ENCODE measurements at places on chromosomes 5 and 9.
A peak's percentile ranks its signal among the peaks of the same experiment; 100 is the strongest.

DNA sequence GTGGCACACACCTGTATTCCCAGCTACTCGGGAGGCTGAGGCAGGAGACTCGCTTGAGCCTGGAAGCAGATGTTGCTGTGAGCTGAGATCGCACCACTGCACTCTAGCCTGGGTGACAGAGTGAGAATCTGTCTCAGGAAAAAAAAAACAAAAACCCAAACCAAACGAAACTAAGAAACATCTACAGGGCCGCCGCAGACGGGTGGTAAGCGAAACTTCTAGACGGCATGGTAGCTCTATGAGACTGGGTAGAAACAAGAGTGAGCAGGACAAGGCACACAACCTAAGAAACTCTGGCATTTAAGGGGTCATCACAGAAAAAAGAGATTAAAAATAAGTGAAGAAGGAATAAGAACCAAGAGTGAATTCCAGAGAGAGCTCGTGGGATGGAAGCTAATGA is 454.8 kb upstream of the KLF4 start:
- DNase-seq: no peak

GRCh38 chr9:113547501-113547900 is 84.0 kb downstream of the RGS3 start:
- DNase-seq: no peak

GRCh38 chr9:134326724-134327601 is 708 bp downstream of the RXRA start:
- peak; percentile 52 for DNase-seq

DNA sequence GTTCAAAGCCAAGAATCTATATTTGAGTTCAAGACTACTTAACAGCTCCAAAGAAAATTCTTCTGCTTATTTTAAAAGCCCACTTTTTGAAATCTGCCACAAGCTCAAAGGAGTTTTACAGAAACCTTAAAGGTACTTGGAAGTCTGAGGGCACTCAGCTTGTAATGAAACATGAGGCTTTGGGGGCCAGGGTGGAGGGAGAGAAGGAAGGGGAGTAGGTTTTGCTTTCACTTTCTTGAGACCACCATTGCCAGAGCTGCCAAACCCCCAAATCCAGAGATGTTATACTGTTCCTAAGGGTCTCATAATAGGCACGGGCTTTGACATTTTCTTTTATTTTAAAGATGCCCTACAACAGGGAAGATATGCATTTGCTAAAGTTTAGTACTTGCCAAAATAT is 42.6 kb upstream of the TNFAIP8 start:
- no peak for DNase-seq

GRCh38 chr5:111135363-111135762 is 43.2 kb downstream of the WDR36 start:
- no peak for DNase-seq

- no peak for DNase-seq
Measured at GRCh38 chr9:108056084-108056804, 566.7 kb upstream of the KLF4 start.

GRCh38 chr5:149748471-149749094 is 18.5 kb downstream of the PPARGC1B start:
- DNase-seq: no peak

- peak; percentile 29 for DNase-seq
Measured at GRCh38 chr5:121758615-121759014, 93.1 kb upstream of the FTMT start.

GRCh38 chr9:129776938-129777768 is 24.3 kb upstream of the PTGES start:
- DNase-seq: peak; percentile 62

DNA sequence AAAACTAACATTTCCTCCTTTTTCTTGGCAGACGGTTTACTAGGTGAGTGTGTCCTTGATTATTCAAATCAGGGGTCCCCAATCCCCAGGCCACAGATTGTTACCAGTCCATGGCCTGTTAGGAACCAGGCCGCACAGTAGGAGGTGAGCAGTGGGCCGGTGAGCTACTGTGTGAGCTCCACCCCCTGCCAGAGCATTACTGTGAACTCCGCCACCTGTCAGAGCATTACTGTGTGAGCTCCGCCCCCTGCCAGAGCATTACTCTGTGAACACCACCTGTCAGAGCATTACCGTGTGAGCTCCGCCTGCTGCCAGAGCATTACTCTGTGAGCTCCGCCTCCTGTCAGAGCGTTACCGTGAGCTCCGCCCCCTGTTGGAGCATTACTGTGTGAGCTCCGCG is 14.3 kb upstream of the PDCD6 start:
- DNase-seq: no peak

GRCh38 chr9:40928803-40929487 is 199.5 kb downstream of the FOXD4L6 start:
- no peak for DNase-seq

GRCh38 chr9:109806506-109807115 is 26.6 kb downstream of the PALM2AKAP2 start:
- no peak for DNase-seq

GRCh38 chr9:99866398-99866797 is 40.1 kb upstream of the STX17 start:
- no peak for DNase-seq

DNA sequence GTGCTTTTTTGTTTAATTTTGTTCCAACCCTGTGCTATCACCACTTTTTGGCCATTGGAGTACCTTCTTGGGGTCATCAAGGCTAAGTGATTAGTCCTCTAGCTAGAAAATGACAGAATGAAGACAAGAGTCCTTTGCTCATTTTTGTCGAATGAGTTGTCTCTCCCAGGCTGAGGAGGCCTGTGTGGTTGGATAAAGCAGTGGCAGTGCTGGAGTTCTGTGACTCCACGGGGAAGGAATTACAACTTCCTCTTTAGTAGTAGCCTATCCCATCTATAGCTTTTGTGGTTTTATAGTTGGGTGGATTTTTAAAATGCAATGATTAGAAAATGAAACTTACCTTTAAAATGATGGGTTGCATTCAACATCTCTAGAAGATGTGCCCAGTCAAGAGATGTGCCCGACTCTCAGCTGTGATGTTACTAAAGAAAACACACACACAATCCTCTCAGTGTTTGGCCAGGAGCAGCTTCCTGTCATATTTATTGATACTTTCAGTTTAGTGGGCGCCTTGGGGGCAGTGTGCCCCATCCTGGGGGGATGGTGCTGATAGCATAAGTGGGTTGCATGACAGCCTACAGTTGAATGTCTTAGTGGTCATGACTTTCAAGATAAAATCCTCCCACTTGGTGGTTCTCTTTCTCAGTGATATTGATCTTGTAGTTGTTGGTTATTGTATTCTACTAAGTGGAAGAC is 11.9 kb downstream of the OTULINL start:
- no peak for DNase-seq

GRCh38 chr9:76352026-76352620 is 42.1 kb downstream of the RFK start:
- no peak for DNase-seq

GRCh38 chr5:78540335-78541085 is 108.1 kb downstream of the LHFPL2 start:
- no peak for DNase-seq

DNA sequence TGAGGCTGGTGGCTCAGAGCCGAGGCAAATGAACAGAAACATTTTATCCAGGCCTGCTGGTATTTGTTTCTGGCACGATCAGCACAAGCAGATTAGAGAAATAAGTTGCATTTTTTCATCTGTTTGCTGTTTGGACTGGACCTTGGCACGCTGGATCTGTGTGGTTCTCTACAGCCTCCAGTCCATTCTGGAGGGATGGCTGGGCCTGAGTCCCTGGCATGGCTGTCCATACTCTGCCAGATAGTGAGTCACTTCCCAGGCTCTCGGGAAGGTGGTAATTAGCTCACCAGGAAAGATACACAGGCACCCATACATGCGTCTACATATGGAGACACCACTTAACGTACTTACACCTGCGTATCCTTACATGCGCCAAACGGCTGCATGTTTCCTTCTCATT is 78.6 kb downstream of the SPRY4 start:
- no peak for DNase-seq

DNA sequence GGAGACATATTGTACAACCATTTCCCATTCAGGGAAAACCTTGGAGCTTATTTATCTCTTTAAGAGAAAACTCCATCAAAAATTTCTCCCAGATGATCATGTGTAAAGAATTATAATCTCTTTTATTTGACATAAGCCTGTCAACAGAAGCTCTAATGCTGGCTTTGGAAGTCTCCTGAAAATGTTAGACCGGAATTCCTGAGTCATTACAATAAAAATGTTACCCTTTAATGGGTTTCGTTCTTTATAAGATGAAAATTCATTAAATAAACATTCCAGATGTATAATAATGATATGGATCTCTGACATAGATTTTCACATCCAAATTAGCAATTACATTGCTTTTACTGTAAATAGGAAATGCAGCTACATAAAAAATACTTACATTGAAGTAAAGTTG is 1036.4 kb downstream of the EFNA5 start:
- DNase-seq: no peak

GRCh38 chr5:157196045-157196444 is 15.4 kb downstream of the ITK start:
- DNase-seq: no peak

GRCh38 chr5:88785746-88786565 is 97.0 kb downstream of the MEF2C start:
- DNase-seq: no peak

DNA sequence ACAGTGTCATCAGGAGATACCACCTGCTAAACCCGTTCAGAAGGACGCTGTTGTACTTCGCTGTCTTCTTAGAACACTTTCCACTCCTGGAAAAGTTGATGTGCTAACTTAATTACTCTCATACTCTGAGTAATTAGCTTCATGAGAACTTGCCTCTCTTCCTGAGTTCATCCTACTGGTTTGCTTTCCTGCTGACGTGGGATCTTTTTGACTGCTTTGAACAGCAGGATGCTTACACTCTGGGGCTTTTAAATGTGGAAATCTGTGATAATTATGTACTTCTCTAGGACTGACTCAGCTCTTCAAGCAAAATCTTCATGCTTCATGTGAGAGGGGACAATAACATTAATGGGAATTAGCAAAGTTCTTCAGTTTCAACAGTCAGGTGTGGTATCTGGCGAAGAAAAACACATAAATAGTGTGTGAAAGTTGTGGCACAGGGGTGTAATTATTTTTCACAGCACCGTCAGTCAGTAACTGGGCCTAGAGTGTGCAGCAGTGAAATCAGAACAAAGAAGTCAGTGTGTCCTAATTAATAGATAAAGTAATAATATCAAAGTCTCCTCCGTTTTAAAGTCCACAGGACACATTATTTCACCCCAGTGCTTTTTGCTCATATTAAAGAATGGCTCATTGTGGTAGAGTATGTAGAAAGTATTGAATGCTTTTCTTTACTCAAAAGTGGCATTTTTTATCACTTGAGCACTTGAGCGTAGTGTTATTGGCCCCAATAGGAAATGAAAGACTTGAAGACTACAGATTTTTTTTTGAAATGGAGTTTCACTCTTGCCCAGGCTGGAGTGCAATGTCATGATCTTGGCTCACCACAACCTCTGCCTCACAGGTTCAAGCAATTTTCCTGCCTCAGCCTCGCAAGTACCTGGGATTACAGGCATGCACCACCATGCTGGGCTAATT is 140.9 kb upstream of the DMRT1 start:
- no peak for DNase-seq

DNA sequence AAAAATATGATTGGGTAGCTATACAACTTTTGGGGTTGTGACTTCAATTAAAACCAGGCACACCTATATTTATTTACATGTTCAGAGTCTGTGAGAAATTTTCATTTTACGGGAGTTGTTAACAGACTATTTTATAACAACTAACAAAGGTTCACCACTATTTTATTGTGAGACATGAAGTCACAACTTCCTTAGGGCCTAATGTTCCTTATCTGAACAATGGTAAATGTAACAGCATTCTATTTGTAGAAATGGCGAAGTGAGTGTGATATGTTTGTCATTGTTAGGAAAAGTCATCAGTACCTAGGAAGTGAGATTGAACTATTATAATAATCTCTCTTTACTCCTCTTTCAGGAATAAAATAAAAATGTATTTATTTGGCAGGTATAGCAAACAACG is 67.4 kb downstream of the CSNK1G3 start:
- no peak for DNase-seq

DNA sequence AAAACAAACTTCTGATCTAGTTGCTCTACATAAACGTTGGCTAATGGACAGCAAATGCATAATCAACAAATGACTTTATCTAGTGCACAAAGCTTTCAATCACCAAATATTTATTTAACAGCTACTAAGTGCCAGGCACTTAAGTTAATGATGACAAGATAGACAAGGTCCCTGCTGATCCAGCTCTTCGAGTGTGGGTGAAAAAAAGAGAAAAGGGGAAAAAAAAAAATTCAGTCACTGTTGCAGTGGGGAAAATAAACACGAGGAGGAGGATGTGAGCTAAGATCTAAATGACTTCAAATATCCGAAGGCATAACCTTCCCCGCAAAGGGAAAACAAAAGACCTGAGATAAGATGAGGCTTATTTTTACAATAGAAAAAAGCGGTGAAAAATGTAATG is 9.6 kb downstream of the PSIP1 start:
- no peak for DNase-seq
